ENCODE measurements at places on chromosomes 12 and 14.

GRCh38 chr14:51650716-51651387 lies 858 bp upstream of the FRMD6 start:
- no peak for DNase-seq

GRCh38 chr12:3896356-3896755 lies 23.2 kb upstream of the PARP11 start:
- no peak for DNase-seq

GRCh38 chr12:79141776-79142175 lies 277.2 kb downstream of the SYT1 start:
- DNase-seq: no peak

- DNase-seq: no peak
These were observed 1.2 kb downstream of the AREL1 start for GRCh38 chr14:74711651-74712050.

- no peak for DNase-seq
These were observed 46.2 kb downstream of the GRIN2B start for GRCh38 chr12:13935169-13935568.

DNA sequence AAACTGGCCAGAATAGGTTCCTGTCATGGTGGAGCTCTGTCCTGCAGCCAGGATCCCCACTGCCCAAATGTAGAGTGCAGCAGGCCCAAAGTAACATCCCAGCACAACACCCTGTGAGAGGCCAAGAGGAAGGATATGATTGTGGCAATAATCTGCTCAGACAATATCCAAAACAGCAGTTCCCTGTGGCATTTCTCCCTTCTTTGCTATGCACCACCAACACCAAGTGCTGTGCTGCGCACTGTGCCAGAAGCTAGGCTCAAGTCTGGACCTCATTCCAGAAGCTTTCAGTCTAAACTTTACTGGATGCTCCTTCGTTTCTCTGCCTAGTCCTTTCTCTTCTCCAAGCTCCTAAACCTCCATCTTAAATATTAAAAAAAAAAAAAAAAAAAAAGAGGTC lies 33.4 kb downstream of the SLC11A2 start:
- no peak for DNase-seq

DNA sequence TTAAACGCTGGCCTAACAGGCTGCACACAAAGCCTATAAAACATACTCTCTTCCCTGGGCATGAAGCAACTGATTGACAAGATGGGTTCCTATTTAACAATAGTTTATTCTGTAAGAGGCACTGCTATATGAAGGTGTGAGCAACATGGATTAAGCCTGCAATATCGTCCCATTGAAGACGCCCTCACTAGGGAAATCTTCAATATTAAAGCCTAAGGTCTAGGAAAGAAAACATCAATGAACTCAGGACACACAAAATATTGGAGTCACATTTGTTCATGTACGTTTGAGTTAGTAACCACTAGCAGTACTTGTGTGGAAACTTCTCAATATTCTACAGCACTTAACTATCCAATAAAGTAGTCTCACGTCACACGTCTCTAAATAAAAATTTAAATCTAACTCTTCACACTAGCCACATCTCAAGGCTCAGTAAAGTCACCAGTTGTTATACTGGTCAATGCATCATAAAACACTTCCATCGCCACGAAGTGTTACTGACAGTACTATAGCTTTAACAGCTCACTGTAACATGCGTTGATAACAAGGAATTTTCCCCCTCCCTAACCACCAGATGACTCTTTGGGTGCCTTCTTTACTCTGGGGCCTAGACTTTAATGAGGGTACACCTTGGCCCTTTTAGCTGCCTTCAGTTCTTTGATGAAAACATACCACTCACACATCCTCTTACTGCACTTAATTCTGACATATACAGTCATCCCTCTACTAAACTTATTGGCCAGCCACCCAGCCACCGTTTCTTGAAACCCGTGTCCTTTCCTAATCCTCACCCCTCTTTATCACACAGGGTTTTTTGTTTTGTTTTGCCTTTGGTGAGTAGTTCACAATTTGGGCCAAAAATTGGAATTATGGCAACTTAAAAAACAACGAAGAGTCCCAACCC lies 50.1 kb upstream of the OR5AU1 start:
- DNase-seq: no peak

- DNase-seq: no peak
These were observed 101.9 kb downstream of the RFLNA start for GRCh38 chr12:124396544-124397398.

- no peak for DNase-seq
These were observed 50.1 kb downstream of the PHLDA1 start for GRCh38 chr12:75981247-75982168.

GRCh38 chr12:48105321-48105866 lies 485 bp downstream of the SENP1 start:
- no peak for DNase-seq

- DNase-seq: no peak
These were observed 26.7 kb downstream of the C12orf75 start for GRCh38 chr12:105357162-105357691.

DNA sequence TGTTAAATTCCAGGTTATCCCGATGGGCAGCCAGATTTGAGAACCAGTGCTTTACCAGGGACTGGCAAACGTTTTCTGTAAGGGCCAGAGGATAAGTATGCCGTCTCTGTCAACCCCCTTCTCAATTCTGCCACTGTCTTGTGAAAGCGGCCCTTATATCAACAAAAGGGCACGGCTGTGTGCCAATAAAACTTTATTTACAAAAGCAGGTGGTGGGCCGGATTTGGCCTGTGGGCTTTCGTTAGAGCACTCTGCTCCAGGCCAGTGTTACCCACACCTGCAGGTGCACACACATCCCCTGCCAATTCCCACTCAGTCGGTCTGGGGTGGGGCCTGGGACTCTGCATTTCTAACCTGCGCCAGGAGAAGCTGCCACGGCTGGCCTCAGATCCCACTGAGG lies 111.2 kb downstream of the RFLNA start:
- no peak for DNase-seq

DNA sequence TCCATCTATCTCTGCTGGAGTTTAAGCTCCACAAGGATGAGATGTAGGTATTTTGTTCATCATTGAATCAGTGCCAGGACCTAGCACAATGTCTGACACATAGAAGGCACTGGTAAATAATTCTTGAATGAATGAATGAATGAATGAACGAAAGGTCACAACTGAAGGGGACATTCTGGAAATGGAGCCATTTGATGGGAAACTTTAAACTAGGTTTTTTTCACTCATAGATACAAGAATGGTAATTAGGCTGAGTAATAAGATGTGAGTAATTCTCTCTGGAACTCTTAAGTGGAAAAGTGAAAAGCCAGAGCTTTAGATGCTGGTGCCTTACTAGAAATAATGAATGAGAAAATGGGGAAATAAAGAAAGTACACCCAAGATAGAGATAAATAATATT lies 44.3 kb downstream of the SCN8A start:
- no peak for DNase-seq

DNA sequence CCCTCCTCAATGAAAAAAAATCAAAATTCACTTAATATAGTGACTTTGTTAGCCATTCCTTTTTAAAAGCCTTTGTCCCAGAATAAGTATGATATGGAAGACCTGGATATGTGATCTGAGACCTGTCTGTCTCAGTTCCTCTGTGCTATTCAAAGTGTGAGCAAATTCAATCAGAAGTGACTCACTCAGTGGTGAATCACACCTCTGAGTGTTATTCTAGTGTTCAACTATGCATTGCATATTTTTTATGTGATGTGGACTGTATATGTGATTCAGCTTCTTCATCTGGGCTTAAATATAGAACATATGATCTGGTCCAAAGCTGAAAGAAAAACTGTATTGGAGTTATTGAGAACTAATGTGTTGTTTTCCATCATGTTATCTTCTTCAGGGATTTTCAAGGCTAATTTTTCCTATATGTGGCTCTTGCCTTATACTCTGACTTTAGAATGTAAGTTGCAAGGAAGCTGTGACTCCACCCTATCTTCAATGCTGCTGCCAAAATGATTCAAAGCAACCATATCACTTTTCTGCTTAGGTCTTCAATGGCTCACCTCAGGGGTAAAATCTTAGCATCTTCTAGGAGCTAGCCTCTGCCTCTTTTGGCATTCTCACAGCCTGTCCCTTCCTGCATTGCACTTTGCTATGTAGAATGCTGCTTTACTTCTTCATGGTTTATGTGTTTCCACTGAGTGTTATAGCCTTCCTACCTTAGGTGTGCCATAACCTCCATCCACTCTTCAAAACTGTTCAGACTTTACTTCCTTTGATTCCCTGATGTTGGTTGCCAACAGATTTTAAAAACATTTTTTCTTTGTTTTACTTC lies 169.8 kb downstream of the OTOGL start:
- DNase-seq: no peak

DNA sequence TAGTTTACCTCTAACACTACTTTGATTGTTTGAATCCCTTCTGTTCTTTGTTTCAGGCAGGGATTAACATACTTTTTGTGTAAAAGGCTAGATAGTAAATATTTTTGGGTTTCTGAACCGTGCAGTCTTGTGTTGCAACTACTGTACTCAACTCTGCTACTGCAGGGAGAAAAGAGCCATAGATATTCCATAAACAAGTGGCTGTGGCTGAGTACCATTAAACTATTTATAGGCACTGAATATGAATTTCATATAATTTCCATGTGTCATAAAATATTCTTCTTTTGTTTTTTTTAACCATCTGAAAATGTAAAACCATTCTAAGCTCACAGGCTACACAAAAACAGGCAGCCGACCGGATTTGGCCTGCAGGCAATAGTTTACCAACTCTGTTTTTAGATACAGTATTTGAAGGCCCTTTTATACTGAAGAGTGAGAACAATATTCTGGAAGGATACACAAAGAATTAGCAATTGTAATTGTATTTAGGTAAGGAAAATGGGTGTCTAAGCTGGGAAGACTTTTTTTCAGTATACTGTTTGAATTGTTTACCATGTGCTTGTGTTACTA lies 15.7 kb downstream of the NR1H4 start:
- DNase-seq: no peak

DNA sequence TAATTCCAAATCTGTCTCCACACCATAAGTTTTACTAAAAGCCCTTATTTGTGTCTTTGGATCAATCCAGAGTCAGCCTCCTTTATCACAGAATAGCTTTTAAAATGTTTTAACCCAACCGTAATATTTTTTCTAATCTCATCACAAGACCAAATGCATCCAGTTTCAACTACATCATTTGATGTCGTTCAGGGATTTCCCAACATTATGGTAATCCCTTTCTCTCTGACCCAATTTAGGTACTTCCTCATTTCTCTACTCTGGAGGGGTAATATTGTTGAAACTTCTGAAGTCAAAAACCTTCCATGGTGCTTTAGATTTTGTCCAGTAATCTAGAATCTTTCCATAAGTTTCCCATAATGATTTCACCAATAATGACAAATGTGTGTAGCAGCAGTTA lies 596.8 kb downstream of the SOX5 start:
- DNase-seq: no peak

- no peak for DNase-seq
These were observed 15.5 kb upstream of the KLC1 start for GRCh38 chr14:103613517-103613916.

GRCh38 chr14:83419420-83419819 lies 1885.8 kb upstream of the SEL1L start:
- no peak for DNase-seq

GRCh38 chr14:103298620-103299019 lies 35.4 kb upstream of the EIF5 start:
- DNase-seq: no peak

GRCh38 chr12:52311285-52311648 lies 9.9 kb downstream of the KRT83 start:
- no peak for DNase-seq

GRCh38 chr12:79121486-79121885 lies 256.9 kb downstream of the SYT1 start:
- DNase-seq: no peak

DNA sequence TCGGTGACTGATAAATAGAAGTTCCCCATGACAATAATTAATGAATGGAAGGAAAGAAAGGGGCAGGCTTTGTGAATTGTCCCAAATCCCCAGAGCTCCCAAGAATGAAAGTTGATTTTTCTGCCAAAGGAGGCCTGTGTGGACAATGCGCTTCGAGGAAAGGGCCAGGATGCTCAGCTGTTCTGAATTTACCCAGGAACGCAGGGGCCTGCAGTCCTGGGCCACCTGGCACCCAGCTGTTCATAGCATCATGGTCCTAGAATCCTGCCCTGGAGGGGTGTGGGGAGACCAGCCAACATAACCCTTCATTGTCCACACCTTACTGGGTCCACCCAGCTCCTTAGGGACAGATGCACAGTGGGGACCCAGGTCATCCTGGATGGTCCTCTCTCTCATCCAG lies 587.5 kb downstream of the BCL11B start:
- no peak for DNase-seq

DNA sequence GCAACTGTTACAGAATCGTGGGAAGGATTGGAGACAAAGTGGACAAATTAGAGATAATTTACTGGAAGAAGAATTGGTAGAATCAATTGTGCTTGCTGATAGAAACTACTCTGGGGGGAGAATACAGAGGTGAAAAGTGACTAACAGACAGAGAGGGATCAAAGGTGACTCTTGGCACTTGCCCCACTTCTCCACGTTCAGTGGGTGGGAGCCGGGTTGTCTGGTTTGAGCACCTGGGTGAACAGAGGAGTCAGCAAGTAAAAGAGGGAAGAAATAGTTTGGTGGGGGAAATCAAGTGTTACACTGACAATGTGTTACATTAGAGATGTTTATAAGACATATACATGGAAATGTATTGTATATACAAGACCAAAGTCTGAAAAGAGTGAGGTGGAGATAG lies 69.1 kb downstream of the PPP2R5E start:
- DNase-seq: no peak

DNA sequence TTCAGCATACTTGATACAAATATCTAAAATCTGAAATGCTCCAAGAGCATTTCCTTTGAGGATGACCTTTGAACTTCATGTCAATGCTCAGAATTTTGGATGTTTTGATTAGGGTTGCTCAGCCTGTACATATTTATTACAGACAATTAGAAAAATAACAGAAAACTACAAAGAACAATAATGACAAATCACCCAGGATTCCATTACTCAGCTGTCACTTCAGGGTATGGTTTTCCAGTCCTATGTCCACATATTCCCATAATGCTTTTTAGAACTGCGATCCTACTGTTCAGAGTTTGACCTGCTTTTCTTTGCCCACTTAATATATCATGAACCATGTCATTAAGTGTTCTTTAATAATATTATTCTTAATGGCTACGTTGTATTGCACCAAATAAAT lies 11.4 kb downstream of the DLGAP5 start:
- no peak for DNase-seq

DNA sequence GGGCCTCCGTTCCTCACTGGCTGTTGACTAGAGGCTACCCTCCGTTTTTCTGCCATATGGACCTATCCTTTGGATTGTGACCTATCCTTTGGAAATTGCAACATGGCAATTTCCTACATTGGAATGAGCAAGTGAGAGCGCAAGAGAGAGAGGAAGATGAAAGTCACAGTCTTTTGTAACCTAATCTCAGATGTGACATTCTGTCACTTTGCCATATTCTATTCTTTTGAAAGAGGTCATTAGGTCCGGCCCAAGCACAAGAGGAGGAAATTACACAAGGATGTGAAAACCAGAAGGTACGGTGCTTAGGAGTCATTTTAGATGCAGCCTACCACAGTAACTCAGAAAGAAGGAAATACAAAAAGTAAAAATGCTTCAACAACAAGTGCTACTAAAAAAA lies 47.3 kb upstream of the SRP54 start:
- no peak for DNase-seq
